ENCODE measurements at places on chromosomes 5 and 9.

DNA sequence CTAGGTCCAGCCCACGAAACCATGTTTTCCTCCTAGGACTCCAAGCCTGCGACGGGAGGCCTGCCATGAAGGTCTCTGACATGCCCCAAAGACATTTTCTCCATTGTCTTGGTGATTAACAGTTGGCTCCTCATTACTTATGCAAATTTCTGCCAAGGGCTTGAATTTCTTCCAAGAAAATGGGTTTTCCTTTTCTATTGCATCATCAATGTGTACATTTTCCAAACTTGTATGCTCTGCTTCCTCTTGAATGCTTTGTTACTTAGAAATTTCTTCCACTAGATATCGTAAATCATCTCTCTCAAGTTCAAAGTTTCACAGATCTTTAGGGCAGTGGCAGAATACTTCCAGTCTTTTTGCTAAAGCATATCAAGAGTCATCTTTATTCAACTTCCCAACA, 1792.7 kb upstream of the CDH9 start:
- no peak for DNase-seq

DNA sequence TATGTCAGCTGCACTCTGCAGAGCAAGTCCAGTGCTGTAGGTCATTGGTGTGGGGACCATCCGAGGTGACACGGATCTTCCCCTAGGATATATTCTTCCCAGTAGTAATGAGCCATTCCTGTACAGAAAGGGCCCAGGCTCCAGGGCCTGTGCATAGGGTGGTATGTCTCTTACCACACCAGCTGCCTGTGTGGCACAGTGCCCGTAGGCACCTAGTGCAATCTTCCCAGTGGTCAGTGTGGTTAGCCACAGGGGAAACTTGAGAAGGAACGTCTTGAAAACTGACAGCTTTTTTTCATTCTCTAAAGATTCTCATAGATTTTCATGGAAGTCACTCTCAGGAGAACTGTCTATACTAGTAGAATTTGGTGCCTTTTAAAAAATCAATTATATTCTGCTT, 39.8 kb downstream of the CYSTM1 start:
- no peak for DNase-seq

DNA sequence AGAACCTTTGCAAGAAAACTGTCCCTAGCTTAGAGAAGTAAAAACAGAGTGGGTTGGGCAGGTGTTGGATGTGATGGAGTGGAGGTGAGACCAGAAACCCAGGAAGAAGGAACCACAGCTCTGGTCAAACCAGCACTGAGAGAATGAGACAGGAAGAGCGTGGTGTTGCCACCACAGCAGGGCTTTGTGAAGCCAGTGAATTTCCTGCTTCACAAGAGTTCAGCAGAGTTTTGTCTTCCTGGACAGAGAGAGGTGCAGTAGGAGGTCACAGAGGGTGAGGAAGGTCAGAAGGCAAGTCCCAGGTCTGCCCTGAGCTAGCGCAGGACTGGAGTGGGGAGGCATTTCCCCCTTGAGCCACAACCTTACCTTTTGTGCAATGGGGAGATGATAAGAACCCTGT, 2306.2 kb upstream of the ACO1 start:
- DNase-seq: no peak

DNA sequence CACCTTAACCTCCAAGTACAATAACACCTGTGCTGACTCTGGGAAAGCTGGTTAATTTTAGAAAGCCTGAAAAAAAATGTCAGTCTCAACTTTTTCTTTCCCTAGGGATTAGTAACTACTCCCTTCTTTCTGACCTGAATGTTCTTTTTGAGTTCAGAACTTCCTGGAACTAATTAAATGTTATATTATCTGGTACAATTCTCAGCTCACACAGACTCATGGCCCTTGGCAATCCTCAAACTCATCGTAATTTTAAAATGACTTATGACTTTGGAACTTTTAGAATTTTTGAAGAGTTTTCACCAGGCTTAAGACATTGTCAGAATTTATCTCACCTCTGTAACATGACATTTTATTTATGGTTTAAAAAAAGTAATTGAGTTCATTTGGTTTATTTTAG, 315.0 kb downstream of the FER start:
- no peak for DNase-seq
